ENCODE measurements at places on chromosomes 1 and 21. TPM values are rescaled to one million over a fixed set of nuclear protein-coding genes. Genes with fewer than 3 reads are reported as not detected.

DNA sequence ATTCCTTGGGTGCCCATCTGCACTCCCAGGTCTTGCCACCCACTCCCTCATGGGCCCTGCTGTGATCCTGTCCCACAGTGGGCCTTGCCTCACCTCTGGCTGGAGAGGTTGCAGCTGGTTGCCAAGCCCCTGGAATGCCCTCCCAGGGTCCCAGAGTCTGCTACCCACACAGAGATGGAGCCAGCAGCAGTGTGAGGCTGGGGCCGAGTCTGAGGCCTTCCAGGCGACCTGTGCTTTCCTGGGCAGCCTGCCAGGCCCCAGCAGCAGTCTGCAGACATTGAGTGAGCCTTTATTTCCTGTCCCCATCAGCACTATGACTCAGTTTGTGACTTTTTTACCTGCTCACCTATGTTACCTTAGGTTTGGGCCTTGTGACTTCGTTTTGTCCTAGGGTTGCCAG is 25.0 kb upstream of the TSPAN2 start:
- no peak overlapping the region for H3K27ac ChIP-seq
- DNase-seq, result no peak

DNA sequence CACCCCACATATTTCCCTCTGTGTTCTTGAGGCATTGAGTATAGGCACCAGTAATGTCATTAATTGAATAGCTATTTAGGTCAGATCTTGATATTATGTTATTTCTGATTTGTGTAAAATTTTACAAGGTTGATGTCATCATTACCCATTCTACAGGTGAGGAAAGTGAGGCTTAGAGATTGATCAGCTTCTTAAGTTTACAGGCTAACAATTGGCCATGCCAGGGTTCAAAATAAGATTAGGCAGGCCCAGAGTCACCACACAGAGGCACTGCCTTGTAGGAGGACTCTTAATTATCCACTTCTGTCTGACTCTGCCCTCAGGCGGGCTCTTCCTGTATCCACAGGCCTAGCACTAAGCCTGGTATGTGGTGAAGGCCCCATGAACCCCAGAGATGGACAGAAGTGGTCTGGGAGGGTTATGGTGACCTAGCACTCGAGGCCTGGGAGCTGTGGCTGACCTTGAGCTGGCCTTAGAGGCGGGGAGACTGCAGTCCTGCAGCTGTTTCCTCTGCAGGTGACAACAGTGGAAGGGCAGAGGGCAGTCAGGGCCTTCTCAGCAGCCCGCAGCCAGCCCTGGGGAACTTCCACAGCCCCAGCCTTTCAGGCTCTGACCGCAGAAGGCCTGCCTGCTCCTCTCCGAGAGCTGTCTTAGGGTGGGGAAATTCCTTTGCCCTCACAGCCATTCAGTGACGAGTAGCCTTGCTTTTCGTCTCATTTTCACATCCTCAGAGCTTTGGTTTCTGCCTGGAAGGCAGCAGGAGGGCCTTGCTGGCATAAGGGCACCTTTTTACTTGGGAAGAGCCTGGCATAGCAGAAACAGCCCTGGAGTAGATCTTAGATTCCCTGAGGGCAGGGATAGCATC is 12.2 kb downstream of the ZDHHC18 start:
- H3K27ac ChIP-seq, result no peak overlapping the region
- H3K36me3 ChIP-seq, result peaks cover 28% of the 10 kb centered on the region
- H3K4me3 ChIP-seq, result no peak overlapping the region
- no peak for DNase-seq
- no peaks in the 10 kb centered on the region for H3K4me1 ChIP-seq
- H3K27me3 ChIP-seq, result no peaks in the 10 kb centered on the region

- H3K36me3 ChIP-seq, result no peaks in the 10 kb centered on the region
- DNase-seq, result no peak
- H3K4me3 ChIP-seq, result no peak overlapping the region
- H3K4me1 ChIP-seq, result no peaks in the 10 kb centered on the region
These were observed 250.0 kb downstream of the FAF1 start for GRCh38 chr1:50710099-50710498.

- H3K27ac ChIP-seq, result no peak overlapping the region
- no peak for DNase-seq
- H3K4me3 ChIP-seq, result peak overlapping the region; percentile 84
- H3K27me3 ChIP-seq, result peaks cover 3% of the 10 kb centered on the region
These were observed 497 bp upstream of the FUCA1 start for GRCh38 chr1:23868557-23869016.

DNA sequence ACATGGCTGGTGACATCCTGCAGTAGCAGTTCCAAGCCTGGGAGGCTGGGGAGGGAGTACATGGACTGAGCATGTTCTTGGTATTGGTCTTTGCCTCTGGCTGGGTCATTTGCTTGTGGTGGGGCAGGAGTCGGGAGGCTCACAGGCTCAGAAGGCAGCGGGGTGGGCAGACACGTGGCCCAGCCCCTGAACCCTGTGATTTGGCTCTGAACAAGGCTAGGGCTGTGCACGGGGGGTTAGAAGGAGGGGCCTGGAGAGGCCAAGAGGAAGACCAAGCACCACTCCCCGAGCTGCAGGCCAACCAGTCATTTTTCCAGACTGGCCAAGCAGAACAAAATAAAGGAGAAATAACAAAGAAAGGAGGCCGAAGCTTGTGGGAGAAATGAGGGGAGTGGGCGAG is 9.7 kb upstream of the PRELP start:
- no peak overlapping the region for H3K4me3 ChIP-seq
- DNase-seq, result no peak
- H3K4me1 ChIP-seq, result peaks cover 4% of the 10 kb centered on the region
- no peaks in the 10 kb centered on the region for H3K36me3 ChIP-seq

GRCh38 chr21:38303300-38303699 is 46.5 kb downstream of the KCNJ15 start:
- no peak overlapping the region for H3K4me3 ChIP-seq
- DNase-seq, result no peak
- no peak overlapping the region for H3K27ac ChIP-seq
- no peaks in the 10 kb centered on the region for H3K36me3 ChIP-seq
- H3K4me1 ChIP-seq, result peaks cover 3% of the 10 kb centered on the region

- no peaks in the 10 kb centered on the region for H3K4me1 ChIP-seq
- no peak overlapping the region for H3K4me3 ChIP-seq
- peaks cover 2% of the 10 kb centered on the region for H3K36me3 ChIP-seq
- no peaks in the 10 kb centered on the region for H3K27me3 ChIP-seq
- no peak overlapping the region for H3K27ac ChIP-seq
- peak; percentile 87 for DNase-seq
These were observed 617.3 kb downstream of the MATN1 start for GRCh38 chr1:30106125-30106524.

- H3K27ac ChIP-seq, result no peak overlapping the region
- no peak overlapping the region for H3K4me3 ChIP-seq
- H3K36me3 ChIP-seq, result peaks cover 3% of the 10 kb centered on the region
- no peaks in the 10 kb centered on the region for H3K27me3 ChIP-seq
These were observed 158.9 kb upstream of the COL11A1 start for GRCh38 chr1:103267266-103267665.

DNA sequence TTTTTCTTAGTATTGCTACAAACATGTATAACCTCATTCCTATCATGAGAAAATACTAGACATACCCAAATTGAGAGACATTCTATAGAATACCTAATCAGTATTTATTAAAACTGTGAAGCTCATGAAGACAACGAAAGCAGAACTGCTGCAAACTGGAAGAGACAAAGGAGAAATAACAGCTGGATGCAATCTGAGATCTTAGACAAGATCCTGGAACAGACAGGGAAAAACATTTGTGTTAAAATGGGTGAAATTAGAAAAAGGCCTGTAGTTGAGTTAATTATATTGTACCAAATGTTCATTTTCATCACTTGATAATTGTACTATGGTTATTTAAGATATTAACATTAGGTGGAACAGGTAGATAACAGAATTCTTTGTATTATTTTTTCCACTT is 392.0 kb downstream of the PLPP3 start:
- H3K27me3 ChIP-seq, result no peaks in the 10 kb centered on the region
- no peak overlapping the region for H3K27ac ChIP-seq
- no peak for DNase-seq
- H3K36me3 ChIP-seq, result no peaks in the 10 kb centered on the region

DNA sequence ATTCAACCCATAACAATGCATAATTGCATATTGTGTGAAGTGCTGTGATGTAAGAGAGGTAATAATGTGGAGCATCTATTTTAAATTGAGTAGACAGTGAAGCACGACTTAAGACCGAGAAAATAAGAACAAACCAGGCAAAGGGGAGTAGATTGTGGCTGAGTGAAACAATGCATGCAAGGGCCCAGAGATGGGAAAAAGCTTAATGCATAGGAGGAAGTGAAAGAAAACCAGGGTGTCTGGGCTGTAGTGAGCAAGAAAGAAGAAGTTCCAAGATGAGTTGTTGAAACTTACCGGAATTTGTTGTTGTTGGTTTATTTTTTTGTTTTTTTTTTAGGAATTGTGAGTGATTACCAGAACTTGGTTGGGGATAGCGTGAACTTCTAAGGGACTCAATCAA is 104.7 kb downstream of the SNX7 start:
- H3K36me3 ChIP-seq, result no peaks in the 10 kb centered on the region
- no peak for DNase-seq
- H3K27me3 ChIP-seq, result no peaks in the 10 kb centered on the region
- H3K27ac ChIP-seq, result no peak overlapping the region

DNA sequence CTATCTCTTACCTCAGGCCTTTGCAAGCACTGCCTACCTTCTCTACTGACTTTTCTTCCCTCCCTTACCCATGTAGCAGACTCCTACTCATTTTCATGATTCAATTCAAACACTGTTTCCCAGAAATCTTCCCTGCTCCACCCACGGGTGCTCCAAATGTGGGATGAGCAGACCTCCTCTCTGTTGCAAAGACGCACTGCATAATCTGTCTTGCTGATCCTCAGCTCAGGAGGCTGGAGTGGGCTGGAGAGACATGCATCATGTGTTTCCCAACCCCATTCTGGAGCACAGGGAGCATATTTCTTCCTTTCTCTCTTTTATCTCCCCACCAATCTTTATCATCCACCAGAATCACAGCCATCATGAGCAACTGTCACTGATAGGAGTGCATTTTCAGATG is 459.9 kb upstream of the NFIA start:
- DNase-seq, result no peak
- no peak overlapping the region for H3K4me3 ChIP-seq
- H3K4me1 ChIP-seq, result no peaks in the 10 kb centered on the region
- no peaks in the 10 kb centered on the region for H3K36me3 ChIP-seq
- no peaks in the 10 kb centered on the region for H3K27me3 ChIP-seq
- H3K27ac ChIP-seq, result no peak overlapping the region

DNA sequence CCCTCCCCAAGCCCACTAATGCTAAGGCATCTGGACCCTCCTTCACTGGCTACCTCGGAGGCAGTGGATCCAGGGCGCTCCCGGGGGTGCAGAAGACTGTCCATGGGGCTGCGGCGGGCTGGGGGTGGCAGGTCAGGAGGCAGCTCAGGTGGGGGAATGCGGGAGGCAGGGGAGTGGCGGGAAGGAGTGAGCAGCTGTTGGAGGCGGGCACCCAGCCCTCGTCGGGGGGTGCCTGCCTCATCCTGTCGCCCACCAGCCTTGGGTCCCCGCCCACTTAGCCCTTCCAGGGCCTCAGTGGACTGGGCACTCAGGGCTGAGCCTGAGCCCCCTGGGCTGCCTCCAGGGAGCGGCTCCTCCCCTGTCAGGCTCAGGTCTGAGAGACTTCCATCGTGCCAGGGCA is 10.7 kb upstream of the GATAD2B start:
- no peaks in the 10 kb centered on the region for H3K27me3 ChIP-seq
- no peak overlapping the region for H3K4me3 ChIP-seq
- no peaks in the 10 kb centered on the region for H3K4me1 ChIP-seq
- H3K27ac ChIP-seq, result no peak overlapping the region

DNA sequence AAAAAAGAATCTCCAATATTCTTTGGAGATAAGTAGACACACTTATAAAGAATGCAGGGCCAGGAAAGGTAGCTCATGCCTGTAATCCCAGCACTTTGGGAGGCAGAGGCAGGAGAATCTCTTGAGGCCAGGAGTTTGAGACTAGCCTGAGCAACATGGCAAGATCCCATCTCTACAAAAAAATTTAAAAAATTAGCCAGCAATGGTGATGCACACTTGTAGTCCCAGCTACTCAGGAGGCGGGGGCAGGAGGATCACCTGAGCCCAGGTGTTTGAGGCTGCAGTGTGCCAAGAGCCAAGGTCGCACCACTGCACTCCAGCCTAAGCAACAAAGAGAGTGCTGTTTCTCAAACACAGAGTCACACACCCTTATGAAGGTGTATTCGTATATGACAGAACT is 385.0 kb downstream of the SMYD3 start:
- no peaks in the 10 kb centered on the region for H3K36me3 ChIP-seq
- H3K27me3 ChIP-seq, result no peaks in the 10 kb centered on the region
- H3K4me1 ChIP-seq, result peaks cover 2% of the 10 kb centered on the region
- H3K27ac ChIP-seq, result no peak overlapping the region

DNA sequence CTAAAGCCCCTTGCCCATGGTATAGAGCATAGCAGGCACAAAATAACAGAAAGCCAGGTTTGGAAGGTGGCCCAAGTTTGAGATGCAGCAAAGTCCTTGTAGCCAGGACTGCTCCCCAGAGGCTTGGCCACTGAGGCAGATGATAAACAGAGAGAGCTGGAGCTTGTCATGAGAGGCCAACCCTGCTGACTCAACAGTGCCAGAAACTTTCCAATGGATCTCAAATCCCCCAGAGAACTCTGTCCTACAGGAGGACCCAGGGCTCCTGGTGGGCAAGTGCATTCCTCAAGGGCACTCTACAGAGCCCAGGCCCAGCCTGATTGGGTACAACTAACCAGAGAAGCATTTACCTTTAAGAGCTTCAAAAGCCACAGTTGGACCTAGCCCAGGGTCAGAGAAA is 280.7 kb downstream of the KCNH1 start:
- no peaks in the 10 kb centered on the region for H3K27me3 ChIP-seq
- H3K27ac ChIP-seq, result no peak overlapping the region
- no peaks in the 10 kb centered on the region for H3K36me3 ChIP-seq

DNA sequence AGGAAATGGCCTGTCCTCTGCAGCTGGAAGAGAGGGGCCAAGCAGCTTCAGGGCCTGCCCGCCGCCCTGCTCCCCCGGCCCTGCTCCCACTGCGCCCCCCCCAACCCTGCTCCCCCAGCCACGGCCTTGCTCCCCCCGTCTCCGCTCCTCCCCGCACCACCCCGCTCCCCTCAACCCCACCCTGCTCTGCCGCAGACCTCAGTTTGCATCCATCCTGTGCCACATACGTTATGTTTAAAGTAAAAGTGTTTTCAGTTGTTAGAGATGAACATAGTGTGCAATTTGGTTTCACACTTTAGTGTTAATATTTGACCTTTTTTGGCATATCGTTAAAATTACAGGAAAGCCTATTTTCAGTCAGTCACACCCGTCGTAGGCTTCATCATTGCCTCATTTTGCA is 34.1 kb upstream of the DIP2A start:
- no peaks in the 10 kb centered on the region for H3K4me1 ChIP-seq
- peaks cover 40% of the 10 kb centered on the region for H3K36me3 ChIP-seq
- no peaks in the 10 kb centered on the region for H3K27me3 ChIP-seq
- H3K27ac ChIP-seq, result no peak overlapping the region
- DNase-seq, result no peak

GRCh38 chr1:14975119-14975518 is 178.4 kb upstream of the TMEM51 start:
- H3K4me3 ChIP-seq, result no peak overlapping the region
- DNase-seq, result no peak
- no peaks in the 10 kb centered on the region for H3K4me1 ChIP-seq
- no peaks in the 10 kb centered on the region for H3K27me3 ChIP-seq
- peaks cover 10% of the 10 kb centered on the region for H3K36me3 ChIP-seq

SLC5A3 gene
- total RNA-seq, result 11.4 TPM

OLIG2 gene
- 2.0 TPM for total RNA-seq

OSCP1 gene
- total RNA-seq, result 3.2 TPM

TPTE gene
- total RNA-seq, result not detected

AK5 gene
- total RNA-seq, result 2.6 TPM

CLIC6 gene
- total RNA-seq, result 0.90 TPM

SLC22A15 gene
- total RNA-seq, result 3.5 TPM

TCEA3 gene
- 0.29 TPM for total RNA-seq

Measured in H9 (cell line).